ENCODE measurements at places on chromosomes 5 and 9.

GRCh38 chr9:33458444-33458843, 11.1 kb upstream of the AQP3 start:
- DNase-seq: peak; percentile 48

DNA sequence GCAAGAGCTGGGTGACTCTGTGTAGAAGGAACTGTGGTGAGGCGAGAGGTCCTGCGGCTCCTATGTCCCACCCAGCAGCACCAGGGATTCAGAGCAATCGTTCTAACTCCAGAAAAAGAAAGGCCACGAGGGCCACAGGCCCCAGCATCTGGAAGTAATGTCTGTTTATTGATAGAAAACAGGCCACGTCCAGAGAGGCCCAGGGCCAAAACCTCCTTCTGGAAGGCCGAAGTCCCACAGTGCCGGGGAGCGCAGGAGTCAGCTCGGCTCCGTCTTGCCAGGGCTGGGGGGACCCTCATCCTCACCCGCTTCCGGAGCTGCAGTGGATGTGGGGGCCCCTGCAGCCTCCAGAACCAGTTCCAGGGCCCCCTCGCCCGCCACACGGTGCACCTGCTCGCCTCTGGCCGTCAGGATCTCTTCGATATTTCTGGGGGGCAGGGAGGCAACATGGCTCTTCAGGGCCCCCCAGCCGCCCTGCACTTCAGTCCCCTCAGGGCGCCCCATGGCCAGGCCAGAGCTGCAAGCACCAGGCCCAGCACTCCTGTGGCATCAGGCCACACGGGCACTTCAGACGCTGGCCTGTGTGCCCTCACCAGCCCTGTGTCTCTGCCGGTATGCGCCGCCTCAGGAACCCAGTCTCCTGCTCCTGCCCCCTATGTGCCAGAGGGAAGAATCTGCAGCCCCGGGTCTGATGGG, 1.6 kb downstream of the DNLZ start:
- no peak for DNase-seq

DNA sequence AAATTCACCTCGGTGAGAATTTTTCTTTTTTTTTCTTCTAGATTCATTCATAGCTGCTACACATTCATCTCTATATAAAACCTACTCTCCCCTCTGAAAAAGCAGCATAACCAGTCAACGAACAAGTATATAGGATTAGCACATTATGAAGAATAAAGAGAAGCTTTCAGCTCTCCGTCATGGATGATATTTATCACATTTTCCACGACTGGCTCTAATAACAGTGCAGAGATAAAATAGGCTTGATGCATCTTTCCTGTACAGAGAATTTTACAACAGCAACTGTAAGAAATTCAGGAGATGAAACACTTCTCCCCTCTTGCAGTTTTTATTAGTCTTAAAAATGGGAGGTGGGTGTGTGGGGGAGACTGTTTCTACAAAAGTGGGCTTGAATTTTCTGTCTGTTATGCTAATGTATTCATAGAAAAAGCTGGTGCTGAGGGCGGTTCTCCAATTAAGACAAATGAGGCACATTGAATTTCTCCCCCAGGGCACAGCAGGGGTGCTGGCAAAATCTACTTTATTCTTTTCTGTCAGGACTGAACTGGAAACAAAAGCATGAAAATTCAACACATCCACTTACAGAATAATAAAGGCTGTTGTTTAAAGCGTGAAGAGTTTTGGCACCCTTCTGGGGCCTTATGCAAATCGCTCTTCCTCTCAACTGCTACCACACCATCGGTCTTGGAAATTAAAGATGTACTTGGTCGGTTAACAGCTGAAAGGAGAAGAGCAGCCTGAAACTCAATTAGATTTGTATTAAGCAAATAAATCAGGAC, 233.9 kb upstream of the ZNF608 start:
- DNase-seq: no peak

- DNase-seq: no peak
These were observed 100.6 kb downstream of the ANGPTL2 start for GRCh38 chr9:127021664-127022363.

DNA sequence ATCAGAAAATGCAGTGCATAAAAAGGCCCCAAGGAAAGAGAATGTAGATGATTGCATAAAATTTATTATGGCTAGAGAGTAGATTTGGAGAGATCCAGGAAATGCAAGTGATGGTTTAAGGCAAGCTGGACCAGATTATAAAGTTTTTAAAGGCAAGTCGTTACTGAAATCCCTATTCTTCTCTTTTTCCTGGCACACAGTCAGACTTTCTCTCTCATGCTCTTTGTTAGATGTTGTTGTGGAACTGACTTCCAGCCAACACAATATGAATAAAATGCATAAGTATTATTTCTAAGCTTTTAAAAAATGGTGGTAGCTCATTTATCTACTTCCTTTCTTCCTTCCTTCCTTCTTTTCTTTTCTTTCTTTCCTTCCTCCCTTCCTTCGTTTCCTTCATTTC, 1085.4 kb upstream of the CDH6 start:
- no peak for DNase-seq

GRCh38 chr9:109745335-109746283, 34.4 kb upstream of the PALM2AKAP2 start:
- no peak for DNase-seq

GRCh38 chr9:135886147-135886981, 21.0 kb downstream of the CAMSAP1 start:
- DNase-seq: no peak

DNA sequence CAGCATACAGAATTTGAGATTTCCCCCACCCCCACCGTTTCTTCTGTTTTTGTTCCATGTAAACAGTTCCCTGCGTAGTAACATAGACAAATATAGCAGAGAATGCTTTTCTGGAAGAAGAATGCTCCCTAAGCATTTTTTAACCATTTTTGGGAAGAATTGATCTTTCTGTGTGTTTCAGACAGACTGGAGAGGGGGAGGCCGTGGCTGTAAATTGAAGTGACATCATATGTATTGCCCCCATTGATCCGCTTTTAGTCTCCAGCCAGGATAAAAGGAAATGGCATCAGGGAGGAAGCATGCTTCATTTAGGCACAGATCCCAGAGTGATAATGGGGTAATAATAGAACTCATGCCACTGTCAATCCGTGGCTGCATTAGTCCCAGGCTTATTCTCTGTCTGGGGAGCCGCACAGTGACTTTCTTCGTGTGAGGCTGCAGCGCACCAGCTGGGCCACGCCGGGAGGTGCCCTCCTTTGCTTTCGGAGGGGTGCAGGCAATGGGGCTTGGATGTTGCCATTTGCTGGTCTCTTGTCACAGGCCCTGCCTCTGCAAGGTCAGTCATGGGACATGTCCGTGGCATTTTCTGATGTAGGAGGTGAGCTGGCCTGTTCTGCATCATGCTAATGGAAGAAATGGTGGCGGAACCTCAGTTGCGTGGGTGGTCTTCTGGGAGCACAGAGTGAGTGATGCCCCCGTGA, 261.5 kb downstream of the FANCC start:
- no peak for DNase-seq

- no peak for DNase-seq
These were observed 446.8 kb upstream of the CDH18 start for GRCh38 chr5:20434786-20435185.

DNA sequence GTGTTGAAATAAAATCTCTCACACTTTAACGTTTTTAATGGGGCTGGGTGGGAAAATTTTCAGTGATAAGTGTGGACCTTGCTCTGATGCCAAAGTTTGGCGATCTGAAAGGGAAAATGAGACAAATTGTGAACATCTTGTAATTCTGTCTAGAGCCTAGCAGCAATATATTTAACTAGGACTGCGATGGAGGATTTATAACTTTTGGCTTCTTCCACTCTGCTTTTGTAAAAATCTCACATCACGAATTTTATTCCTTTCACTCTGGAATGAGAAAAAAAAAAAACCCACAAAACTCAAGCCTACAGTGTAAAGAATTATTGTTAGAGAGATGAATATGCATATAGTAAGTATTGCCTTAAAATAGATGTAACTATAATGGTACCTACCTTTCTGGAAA, 19.9 kb downstream of the CCNH start:
- DNase-seq: no peak

DNA sequence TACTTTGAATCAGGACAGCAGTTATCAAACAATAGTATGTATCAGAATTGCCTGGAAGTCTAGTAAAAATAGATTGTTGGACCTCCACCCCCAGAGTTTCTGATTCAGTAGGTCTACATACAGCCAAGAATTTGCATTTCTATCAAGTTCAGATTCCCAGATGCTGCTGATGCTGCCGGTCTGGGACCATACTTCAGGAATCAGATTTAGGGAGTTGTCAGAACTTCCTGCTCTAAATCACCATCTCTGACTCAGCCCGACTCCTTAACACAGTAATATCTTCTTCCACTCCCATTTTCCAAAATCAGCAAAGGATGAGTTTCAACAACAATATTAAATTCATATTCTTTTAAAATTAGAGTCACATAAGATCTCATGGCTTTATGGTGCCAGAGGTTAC, 227.2 kb upstream of the TMEM161B start:
- no peak for DNase-seq

- DNase-seq: no peak
These were observed 36.2 kb downstream of the SECISBP2 start for GRCh38 chr9:89354471-89354870.

DNA sequence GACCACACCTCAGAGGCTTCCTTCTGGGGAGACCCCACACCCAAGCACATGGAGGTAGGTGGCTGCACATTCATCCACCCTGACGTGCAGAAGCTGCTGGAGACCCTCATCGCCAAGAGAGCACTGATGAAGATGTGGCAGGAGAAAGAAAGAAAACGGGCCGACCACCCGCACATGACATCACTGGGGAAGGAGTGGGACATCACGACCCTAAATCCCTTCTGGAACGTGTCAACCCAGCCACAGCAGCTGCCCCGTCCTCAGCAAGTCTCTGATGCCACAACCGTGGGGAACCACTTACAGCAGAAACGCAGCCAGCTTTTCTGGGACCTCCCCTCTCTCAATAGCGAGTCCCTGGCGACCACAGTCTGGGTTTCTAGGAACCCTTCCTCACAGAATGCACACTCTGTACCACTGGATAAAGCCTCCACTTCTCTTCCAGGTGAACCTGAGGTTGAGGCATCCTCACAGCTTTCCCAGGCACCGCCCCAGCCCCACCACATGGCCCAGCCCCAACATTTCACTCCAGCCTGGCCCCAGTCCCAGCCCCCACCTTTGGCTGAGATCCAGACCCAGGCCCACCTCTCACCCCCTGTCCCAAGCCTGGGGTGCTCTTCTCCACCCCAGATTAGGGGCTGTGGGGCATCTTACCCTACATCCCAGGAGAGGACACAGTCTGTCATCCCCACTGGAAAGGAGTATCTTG, 3.0 kb downstream of the SPATA31E1 start:
- DNase-seq: no peak

- DNase-seq: no peak
These were observed 1.1 kb upstream of the ANXA2R start for GRCh38 chr5:43041110-43041668.

DNA sequence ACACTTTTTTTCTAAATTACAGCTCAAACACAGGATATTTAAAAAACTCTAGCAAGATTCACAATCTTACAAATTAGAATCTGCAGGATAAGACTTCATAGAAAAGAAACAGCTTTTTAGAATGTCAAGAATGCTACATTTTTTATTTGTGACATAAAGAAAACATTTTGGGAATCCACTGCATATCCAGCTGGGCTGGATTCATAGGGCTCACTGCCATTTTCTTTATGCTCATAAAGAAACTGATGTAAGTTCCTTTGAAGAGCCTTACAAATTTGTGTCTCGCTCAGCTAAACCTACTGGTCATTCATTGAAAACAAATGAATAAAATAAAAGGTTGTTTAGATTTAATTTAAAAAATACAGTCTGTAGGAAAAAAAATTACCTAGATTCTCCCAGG, 332.3 kb downstream of the TRPM3 start:
- DNase-seq: no peak

- DNase-seq: no peak
These were observed 113.7 kb downstream of the RASEF start for GRCh38 chr9:82949203-82949602.

- no peak for DNase-seq
These were observed 58.7 kb downstream of the RAB3C start for GRCh38 chr5:58641533-58641932.

- DNase-seq: no peak
These were observed 93.0 kb downstream of the MAMDC2 start for GRCh38 chr9:70136632-70137031.

Data from stimulated activated CD8-positive, alpha-beta memory T cell treated with anti-CD3 and anti-CD28 coated beads, Interleukin-15, amount 100 ng/mL, for 4 hours (primary cell).